GM03348 (cell line): ENCODE measurements at places on chromosomes 1 and 21.

- DNase-seq, result no peak
Measured at GRCh38 chr1:191575180-191575579, 583.1 kb upstream of the RGS18 start.

DNA sequence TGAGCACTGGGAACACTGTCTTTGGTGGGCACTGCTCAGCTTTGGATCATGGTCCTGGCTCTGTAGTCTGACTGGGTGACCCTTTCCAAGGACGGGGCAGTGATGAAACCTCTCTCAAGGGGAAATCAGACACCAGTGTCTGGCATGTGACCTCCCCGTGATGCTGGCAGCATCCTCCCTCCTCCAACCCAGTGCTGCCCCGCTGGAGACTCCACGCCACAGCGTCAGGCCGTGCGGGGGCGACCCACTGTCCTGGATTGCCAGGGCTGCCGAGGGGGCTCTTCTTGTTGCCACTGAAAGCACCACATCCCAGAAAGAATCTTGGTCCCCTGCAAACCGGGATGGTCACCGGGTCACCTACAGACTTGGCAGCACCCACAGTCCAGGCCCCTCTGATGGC, 146.4 kb upstream of the ARHGEF16 start:
- DNase-seq, result no peak

GRCh38 chr21:26087223-26087918, 83.2 kb downstream of the APP start:
- no peak for DNase-seq

GRCh38 chr1:94236013-94236491, 1.3 kb downstream of the ARHGAP29 start:
- peak; percentile 54 for DNase-seq

DNA sequence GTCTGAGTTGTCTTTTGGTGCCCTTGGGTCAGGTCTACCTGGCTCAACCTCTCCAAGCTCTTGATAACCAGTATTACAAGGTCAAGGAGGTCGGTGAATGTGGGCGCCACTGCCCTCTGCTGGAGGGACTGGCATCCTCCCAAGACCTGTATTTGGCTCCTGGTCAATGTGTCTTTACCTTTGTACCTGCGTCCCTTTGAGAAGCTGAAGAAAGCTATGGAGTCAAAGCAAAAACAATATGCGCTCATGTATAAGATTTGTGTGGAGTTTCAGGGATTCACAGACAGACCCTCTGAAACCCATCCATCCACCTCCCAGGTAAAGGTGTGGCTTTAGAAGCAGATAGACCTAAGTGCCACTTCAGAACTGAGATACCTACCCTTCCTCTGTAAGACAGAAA, 61.8 kb upstream of the NBL1 start:
- no peak for DNase-seq
